ENCODE measurements at places on chromosomes 6 and 20.

DNA sequence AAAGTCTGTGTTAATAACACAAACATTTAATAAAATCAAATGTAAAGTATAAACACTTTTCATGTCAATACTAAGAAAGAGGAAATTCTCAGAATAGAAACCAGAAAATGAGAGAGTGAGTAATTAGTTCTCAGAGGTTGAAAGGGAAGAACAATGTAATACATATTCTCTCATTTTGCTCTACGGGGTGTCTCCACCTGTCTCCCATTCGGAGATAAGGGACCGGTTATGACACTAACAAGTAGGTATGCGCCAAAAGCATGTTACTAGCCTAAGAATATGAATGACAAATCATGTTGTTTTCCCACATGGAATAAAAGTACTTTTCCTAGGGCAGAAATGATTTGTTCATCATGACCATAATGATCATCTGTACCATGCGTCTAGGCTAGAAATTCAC lies 35.6 kb upstream of the PRELID3B start:
- DNase-seq, result no peak

- DNase-seq, result no peak
Observed at GRCh38 chr6:113306552-113307145, 550.5 kb upstream of the MARCKS start.

- DNase-seq, result no peak
Observed at GRCh38 chr6:3627501-3627900, 124.0 kb downstream of the PXDC1 start.

DNA sequence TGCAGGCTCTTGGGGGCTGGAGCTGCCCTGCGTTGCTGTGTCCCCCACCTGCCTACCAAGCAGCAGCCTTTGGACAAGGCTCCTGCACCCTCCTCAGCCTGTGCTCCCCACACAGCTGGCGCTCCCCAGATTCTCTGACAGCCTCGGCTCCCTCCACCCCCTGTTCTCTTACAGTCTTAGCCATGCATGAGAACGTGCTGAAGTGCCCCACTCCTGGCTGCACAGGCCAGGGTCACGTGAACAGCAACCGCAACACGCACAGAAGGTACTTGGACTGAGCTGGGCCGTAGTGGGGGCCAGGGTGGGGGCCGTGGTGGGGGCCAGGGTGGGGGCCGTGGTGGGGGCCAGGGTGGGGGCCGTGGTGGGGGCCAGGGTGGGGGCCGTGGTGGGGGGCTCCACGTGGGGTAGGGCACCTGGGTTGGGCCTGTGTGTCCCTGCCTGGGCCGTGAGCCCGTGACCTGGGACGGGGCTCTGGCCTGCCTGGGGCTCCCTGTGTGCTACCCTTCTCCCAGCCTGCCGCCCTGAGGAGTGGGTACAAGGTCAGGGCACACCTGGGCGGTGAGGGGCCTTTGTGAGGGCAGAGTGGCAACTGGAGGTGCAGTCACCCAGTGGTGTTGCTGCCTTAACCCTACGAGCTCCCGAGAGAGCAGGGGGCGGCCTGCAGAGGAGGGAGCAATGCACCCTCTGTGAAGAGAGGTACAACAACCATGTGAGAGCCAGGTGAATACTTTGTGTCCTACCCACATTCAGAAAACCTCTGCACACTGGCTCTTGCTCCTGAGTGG lies 43.5 kb upstream of the PCMTD2 start:
- no peak for DNase-seq

GRCh38 chr6:31048099-31048498 lies 37.8 kb downstream of the MUC22 start:
- no peak for DNase-seq

- DNase-seq, result no peak
Observed at GRCh38 chr20:46548688-46549087, 1.8 kb downstream of the OCSTAMP start.

- no peak for DNase-seq
Observed at GRCh38 chr6:138497286-138497685, 2.0 kb downstream of the NHSL1 start.
